ENCODE measurements at places on chromosomes 11 and 22.

- no peak for DNase-seq
Observed at GRCh38 chr22:25452116-25452700, 112.3 kb upstream of the GRK3 start.

DNA sequence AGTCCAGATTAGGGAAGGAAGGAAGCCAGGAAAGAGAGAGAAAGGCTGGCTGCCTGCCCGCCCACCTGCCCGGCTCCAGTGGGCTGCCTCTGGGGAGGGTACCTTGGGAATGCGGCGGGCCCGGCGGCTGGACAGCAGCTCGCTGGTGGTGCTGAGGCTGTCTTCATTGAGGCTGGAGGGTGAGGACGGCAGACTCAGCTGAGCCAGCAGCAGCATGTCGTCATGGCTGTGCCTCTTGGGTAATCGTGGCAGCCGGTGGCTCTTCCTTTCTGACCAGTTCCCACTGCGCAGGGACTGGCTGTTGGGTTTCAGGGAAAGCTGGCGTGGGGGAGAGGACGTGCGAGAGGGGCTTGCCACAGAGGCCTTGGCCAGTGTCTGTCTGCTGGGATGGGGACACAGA lies 32.9 kb downstream of the RPL27A start:
- no peak for DNase-seq

DNA sequence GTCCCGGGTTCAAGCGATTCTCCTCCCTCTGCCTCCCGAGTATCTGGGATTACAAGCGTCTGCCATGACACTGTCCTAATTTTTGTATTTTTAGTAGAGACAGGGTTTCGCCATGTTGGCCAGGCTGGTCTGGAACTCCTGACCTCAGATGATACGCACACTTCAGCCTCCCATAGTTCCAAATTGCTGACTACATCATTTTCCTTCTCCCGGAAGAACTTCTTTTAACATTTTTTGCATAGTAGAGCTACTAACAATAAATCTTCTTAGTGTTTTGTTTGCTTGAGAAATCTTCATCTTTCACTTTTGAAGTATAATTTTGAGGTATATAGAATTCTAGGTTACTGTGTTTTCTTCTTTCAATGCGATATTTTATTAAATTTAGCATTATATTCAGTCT lies 1415.1 kb upstream of the RAG2 start:
- no peak for DNase-seq

- no peak for DNase-seq
Observed at GRCh38 chr22:44224166-44224565, 43.4 kb downstream of the PARVG start.

- no peak for DNase-seq
Observed at GRCh38 chr22:25395468-25395867, 169.0 kb upstream of the GRK3 start.

DNA sequence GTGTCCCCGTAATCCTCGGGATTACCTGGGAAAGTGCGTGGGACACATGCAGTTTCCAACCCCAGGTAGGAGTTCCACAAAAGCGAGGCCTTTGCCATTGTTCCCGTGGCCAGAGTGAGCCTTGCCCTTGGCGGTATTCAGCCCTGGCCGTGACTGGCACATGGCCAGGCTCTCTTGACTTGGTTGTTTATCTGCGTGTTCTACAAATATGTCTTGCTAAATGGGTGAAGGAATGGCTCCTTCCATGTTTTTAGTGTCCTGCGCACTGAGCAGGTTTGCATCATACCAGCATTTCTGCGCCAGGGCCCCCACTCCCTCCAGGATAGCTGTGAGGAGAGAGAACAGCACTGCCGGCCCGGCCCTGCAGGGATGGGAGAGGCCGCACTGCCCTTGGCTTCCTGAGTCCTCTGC lies 20.0 kb downstream of the POLR3H start:
- no peak for DNase-seq

DNA sequence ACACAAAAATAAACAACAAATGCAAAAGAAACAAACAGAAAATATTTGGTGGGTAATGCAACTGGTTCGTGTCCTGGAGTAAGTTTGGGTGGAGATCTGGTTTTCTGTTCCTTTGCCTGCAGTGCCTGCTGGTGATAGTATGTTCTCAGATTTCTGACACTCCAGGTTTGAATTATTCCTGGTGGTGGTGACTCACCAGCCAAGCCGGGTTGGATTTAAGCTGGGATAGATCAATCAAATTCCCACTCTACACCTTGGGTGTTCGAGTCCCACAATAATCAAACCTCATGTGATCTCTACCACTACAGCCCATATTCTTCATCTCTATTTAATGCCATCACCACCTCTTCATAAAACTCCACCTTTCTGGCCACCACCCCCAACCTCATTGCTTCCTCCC lies 421.8 kb downstream of the NTM start:
- no peak for DNase-seq

- no peak for DNase-seq
Observed at GRCh38 chr11:69953356-69953755, 124.8 kb upstream of the ANO1 start.

DNA sequence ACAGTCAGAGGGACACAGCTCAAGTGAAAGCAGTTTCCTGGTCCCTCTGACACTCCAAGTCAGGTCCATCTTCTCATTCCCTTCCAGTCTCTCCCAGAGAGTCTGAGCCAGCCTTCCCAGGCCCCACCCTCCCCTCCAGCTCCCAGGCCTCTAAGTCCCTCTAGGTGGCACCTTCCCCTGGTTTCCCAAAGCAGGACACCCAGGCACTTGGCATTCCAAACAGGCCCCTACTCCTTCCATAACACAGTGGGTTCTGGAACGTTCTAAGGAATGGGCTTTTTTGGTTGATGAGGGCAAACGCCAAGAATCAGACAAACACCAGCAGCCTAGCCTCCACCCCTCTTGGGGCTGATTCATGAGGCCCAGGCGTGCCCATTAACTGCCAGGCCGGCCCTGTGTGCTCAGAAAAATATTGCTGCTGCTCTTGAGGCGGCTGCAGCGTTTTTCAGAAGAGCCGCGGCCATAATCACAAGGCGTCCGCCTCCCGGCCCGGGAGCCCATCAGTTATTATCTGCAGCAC lies 418.7 kb downstream of the SOX6 start:
- DNase-seq: no peak

DNA sequence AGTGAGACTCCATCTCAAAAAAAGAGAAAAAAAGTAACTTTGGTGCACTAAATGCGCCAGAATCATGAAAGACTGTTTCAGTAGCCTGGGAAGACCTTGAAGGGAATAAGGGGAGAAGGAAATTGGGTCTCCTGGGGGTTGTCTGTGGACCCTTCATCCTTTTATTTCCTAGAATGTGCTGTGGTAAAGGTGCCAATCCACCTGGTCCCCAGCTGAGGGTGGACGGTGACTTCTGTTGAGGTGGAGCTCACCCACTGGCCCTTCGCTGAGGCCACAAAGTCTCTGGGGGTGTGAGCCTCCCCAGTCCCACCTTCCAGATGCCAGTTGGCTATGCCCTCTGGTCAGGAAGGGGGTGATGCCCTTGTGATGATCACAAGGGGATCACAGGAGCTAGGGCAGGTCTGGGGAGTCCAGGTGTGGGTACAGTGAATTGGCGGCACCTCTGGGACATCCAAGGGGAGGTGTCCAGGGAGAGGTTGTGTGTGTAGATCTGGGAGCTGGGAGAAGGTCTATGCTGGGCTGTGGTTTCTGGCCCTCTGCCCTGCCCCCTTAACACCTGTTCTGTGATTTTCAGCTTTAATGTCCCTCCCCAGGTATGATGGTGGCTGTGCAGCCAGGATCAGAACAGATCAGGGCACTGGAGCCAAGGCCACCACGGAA lies 34.2 kb upstream of the LMO1 start:
- no peak for DNase-seq

GRCh38 chr11:5251746-5252145 lies 2.1 kb upstream of the HBG1 start:
- no peak for DNase-seq

DNA sequence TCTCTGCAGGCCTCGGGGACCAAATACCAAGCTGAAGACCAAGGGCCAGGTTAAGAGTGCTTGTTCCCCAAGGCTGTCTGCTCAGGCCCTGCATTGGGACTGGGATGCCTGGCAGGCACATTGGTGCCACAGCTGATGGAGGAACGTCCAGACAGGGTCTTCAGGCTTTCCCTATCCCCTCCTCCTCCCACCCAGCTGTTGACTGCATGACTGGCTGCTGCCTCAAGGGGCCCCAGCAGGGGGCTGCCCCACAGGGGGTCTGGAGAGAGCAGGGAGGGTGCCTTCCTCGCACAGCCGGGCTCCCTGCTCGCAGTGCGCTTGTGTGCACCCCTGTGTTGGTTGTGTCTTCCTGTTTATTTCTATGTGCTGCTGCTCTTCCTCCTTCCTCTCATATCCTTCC lies 9.9 kb downstream of the RCOR2 start:
- no peak for DNase-seq

GRCh38 chr22:44351685-44352377 lies 39.1 kb upstream of the SHISAL1 start:
- peak; percentile 92 for DNase-seq
